ENCODE measurements at places on chromosomes 4 and X. TPM values are rescaled to one million over a fixed set of nuclear protein-coding genes. Genes with fewer than 3 reads are reported as not detected.

DNA sequence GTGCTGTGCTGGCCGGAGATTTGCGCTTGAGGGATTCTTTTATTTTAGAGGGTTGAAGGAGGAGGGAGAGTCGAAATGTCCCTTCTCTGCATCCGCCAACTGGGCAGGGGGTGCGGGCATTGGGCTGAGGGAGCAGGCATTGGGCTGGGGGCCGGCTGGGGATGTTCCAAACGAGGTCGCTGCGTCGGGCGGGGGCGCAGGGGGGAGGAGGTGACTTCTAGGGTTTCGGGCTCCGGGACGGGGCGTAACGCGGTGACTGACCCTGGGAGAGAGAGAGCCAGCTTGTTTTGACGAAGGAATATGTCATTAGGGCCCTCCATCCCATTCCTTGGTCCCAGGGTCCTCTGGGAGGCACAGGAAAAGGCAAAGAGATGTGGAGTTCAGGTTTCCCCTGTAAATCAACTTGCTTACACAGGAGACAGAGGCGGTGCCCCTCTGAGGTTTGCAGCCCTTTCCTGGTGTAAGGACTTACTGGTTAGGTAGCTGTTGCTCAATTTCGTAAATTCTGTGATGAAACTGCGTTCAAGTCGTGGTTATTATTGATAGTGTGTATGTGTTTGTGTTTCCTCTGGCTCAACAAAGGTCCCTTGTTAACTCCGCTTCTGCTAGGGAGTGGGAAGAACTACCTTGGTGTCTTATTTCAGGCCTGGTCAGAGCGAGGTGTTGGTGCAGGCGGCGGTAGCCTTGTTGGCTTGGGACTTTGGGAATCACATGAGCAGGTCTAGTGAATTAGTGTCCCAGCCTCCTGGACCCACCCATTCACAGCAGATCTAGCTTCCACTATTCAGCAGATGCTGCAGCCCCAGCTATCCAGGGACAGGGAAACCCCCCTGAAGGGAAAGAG lies 716 bp downstream of the FHIP1A start:
- DNase-seq = peak; percentile 11

- no peak for DNase-seq
Observed at GRCh38 chr4:102640669-102641068, 120.1 kb downstream of the MANBA start.

The CXorf58 gene
- not detected for total RNA-seq

The IL1RAPL1 gene
- not detected for total RNA-seq

- DNase-seq = no peak
Observed at GRCh38 chr4:23613782-23614181, 276.1 kb downstream of the PPARGC1A start.

DNA sequence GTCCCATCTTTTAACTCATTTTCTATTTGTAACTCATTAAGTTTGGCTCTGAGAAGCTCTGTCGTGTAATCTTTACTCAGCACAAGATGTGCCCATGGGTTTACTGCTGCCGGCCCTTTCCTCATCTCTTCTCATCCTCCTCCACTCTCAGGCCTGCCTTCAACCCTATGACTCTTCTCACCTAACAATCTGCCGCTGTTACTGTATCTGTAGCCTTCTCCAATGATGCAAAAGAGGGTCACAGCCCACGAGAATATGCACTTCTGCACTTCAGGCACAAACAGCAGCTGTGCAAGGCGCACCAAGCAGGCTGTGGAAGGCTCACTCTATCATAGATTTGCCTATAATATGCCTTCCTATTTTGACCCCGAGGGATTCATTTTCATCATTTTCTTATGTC lies 546.5 kb upstream of the GALNTL6 start:
- no peak for DNase-seq

DNA sequence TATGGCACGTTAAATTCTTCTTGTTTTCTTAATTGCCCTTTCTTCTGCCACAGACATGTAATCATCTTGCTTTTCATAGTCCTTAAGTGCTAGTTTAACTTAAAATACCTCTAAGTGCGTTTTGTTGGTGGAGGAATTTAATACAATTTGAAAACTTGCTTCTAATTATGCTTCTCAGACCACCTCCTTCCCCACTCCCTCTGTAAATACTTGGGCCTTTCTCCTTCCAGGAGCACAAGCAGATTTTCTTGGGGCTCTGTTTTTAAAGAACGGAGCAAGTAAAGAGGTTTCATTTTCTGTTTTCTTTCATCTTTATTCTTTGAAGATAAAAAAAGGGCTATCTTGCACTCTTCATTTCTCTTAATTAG lies 559 bp upstream of the PCDH18 start:
- DNase-seq = no peak

- peak; percentile 18 for DNase-seq
Observed at GRCh38 chr4:37767546-37767945, 58.9 kb upstream of the PGM2 start.

DNA sequence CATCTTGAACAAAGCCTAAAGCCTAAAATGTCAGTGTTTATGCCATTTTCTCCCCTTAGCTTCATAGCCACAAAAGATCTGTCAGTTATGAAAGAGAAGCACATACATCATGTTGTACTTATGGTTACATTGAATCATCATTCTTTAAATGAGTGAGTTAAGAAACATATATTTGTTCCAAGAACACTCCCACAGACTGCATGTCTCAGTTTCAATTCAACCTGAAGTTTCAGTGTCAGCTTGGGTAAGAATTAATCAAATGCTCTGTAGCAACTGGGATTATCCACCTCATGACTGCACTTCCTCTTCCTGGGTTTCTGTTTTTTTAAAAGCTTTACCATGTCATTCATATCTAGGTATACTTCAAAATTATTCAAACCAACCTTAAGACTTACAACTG lies 3.9 kb upstream of the TMPRSS11B start:
- peak; percentile 20 for DNase-seq

DNA sequence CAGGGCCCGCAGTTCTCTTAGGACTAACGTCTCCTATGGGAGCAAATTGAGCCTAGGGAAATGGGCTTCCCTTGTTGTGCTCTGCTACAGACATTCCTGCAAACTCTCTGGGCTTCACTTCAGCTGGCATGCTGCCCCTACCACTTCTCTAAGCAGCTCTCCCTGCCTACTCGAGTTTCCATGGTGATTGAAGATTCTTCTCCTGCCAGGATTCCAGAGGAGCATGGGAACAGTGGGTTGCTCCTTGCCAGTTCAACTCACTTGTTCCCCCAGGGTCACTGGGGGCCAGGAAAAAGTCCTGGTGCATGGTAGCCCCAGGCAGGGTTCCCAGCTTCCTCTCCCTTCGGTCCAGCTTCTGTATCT lies 21.1 kb upstream of the WDR17 start:
- DNase-seq = no peak

DNA sequence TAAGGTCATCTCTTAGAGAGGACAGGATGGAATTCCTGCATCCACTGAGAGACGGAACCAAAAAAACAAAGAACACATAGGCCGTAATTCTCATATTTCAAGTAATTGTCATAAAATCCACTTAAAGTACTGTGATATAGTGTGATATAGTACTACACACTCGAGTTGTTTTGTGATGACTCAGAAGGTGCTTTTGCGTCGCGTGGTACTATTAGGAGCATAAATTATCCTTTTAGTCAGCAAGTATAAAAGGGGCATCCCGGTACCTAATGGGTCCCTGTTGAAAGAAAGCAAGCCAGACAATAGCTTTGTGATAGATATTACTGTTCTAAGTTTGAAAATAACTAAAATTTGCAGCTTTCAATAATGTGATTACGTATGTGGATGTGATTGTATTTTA lies 55.3 kb downstream of the GPR143 start:
- DNase-seq = no peak

- no peak for DNase-seq
Observed at GRCh38 chr4:129614611-129615010, 518.7 kb downstream of the C4orf33 start.

The KIF4A gene
- 22.3 TPM for total RNA-seq

The CITED1 gene
- total RNA-seq = not detected

GRCh38 chrX:40154250-40154852 lies 56.6 kb upstream of the BCOR start:
- no peak for DNase-seq

DNA sequence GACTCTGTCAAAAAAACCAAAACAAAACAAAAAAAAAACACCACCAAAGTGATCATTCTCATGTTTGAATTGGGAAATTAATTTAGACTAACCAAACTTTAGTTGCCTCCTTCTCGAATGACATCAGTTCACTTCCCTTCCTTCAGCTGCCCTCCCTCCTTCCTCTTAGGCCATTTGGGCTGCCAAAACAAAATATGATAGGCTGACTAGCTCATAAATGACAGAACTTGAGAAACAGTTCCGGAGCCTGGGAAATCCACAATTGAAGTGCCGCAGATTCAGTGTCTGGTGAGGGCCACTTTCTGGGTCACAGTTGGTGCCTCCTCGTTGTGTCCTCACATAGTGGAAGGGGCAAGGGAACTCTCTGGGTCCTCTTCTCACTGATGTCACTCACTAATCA lies 16.1 kb upstream of the WAS start:
- DNase-seq = no peak

The FAT1 gene
- total RNA-seq = not detected

The DNAAF6 gene
- total RNA-seq = not detected

The LONRF3 gene
- total RNA-seq = 1.7 TPM

DNA sequence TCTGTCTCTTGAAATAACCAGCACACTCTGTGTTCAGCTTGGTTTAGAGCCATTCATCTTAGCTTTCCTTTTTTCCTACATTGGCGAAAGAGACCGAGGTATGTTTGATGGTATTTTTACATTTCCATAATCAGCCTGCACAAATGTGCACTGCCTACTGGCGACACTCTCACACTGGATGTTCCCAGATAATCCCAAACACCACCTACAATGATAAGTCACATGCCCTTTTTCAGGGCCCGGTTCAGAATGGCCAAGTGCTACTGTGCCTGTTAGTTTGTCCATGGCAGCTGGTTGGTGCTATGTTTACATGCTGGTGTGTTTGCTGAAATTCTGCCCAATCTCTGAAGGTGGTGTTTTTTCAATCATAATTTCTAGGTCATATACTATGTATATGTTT lies 80.8 kb upstream of the NR3C2 start:
- no peak for DNase-seq

The PRIMPOL gene
- total RNA-seq = 16.9 TPM

DNA sequence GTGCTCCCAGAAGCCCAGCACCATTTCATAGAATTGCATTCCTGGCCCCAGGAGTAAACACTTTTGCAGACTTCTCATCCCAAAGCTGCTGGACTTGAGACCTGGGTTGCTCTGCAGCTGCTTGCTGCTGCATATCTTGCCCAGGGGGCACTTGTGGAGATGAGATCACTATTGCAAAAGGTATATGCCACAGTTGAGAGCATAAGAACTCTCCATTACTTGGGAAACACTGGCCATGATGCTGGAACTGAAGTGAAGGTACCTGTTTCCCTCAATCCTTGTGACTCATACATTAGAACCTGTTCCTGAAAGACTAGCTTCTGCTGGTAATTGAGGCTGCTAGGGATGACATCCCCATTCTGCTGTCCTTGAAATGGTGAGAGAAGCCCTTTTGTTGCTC lies 43.1 kb upstream of the WDR1 start:
- no peak for DNase-seq

The SPATA4 gene
- total RNA-seq = not detected

- no peak for DNase-seq
Observed at GRCh38 chrX:69556060-69557011, 52.2 kb downstream of the NALF2 start.

- no peak for DNase-seq
Observed at GRCh38 chr4:26144526-26145155, 176.2 kb upstream of the RBPJ start.

The EDA gene
- 0.49 TPM for total RNA-seq

DNA sequence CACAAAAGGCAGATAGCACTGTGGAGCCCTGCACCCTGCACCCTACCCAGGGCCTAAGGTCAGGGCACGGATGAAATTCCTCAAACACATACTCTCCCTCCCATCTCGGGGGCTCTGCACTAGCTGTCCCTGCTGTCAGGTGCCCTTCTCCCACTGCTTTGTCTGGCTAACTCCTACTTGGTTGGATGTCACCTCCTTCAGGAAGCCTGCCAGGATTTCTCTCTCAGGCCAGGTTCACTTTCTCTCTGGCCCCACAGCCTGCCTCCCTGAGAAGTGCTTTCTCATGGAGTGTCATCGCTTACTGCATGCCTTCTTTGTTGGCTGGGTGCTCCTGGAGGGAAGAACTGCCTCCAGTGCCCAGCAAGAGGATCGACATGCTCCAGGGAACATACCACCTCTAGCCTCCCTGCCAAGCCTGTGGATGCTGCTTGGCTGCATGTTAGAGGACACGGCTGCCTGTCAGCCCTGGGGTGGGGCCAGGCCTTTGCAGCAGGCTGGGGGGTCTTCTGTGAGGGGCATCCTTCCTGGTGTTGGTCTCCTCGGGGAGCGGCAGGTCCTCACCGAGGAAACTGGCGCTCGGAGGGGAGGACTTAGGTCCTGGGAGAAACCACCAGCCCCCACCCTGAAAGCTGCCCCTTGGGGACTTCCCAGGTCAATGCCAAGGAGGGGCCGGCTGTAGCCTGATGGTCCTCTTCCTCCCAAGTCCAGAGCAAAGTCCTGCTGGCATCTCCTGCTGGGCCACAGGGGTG lies 15.0 kb downstream of the ABLIM2 start:
- no peak for DNase-seq

DNA sequence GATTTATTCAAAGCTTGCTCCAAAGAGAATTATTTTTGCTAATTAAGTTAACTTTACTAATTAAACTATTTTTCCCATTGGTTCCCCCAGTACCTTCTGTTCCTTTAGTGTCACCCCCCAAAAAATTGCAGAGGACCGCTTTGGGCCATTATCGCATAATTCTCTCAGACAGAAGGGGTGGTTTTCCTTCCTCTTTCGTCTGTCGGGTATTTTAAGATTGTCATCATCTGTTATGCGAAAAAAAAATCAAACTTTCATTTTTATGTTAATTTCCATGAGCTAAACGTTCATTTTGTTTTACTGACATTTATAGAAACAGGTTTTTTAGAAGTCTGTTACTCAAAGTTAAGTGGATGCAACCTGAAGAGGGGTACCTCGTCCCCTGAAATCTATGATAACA lies 76.2 kb upstream of the DDX3X start:
- no peak for DNase-seq

The FAM156B gene
- total RNA-seq = 16.2 TPM

The SEC24B gene
- total RNA-seq = 26.0 TPM

GRCh38 chrX:9379697-9380551 lies 84.9 kb upstream of the TBL1X start:
- DNase-seq = no peak

The UVSSA gene
- 20.2 TPM for total RNA-seq

DNA sequence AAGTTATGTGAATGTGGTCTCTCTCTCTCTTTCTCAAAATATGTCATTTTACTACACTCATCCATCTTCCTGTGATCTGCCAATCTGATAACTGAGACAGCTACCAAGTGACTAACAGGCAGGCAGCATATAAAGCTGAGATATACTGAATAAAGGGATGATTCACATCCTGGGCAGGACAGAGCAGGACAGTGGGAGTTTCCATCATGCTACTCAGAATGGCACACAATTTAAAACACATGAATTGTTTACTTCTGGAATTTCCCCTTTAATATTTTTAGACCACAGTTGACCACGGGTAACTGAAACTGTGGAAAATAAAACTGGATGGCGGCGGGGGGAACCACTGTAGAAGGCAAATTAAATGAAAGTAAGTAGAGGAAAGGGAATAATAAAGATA lies 58.6 kb upstream of the DCTD start:
- peak; percentile 41 for DNase-seq

All from activated CD8-positive, alpha-beta T cell treated with anti-CD3 and anti-CD28 coated beads for 36 hours (primary cell).